ENCODE measurements at places on chromosomes 3 and 15.

DNA sequence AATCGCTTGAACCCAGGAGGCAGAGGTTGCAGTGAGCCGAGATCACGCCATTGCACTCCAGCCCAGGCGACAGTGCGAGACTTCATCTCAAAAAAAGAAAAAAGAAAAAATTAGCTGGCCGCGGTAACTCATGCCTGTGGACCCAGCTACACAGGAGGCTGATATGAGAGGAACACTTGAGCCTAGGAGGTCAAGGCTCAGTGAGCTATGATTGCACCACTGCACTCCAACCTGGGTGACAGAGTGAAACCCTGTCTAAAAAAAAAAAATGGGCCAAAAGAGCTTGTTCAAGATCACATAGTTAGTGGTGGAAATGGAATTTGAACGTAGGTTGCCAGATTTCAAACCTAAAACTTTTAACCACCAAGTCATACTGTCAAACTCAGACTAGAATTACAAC lies 46.2 kb upstream of the PPP4R2 start:
- no peak for DNase-seq

GRCh38 chr3:47989981-47990440 lies 26.2 kb downstream of the MAP4 start:
- DNase-seq, result peak; percentile 87

DNA sequence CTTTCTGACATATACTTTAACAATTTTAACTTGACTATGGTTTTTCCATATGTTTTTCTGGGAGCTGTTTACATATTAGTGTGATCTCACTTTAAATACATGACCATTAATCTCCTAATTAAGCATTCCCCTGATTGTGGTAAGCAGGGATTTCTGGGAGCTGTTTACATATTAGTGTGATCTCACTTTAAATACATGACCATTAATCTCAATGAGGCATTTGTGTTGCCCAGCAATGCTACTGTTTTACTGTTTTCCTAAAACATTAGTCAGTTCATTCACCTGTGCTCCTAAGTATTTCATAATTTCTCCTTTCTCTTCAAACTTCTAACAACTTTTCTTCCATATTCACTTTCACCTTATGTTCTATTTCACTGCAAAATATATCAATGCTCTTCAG lies 3.6 kb upstream of the GRAMD1C start:
- DNase-seq, result no peak

- DNase-seq, result no peak
Observed at GRCh38 chr3:130084436-130084980, 2.9 kb downstream of the ALG1L2 start.

- DNase-seq, result no peak
Observed at GRCh38 chr3:137764001-137764433, at the start of gene SOX14. SOX14 (plus strand) TSS chr3:137764315; CDS start chr3:137764785, 470 bp downstream.
